Esophagus muscularis mucosa (tissue), 4 donors: ENCODE measurements at places on chromosomes 16 and 17. TPM values are rescaled to one million over a fixed set of nuclear protein-coding genes. Genes with fewer than 3 reads are reported as not detected.
A peak's percentile ranks its signal among the peaks of the same experiment; 100 is the strongest.

- H3K27ac ChIP-seq: no peak overlapping the region
- no peaks in the 10 kb centered on the region for H3K36me3 ChIP-seq
- no peak overlapping the region for H3K4me3 ChIP-seq
- DNase-seq: no peak
- peaks cover 8% of the 10 kb centered on the region for H3K4me1 ChIP-seq
- H3K27me3 ChIP-seq: no peaks in the 10 kb centered on the region
Measured at GRCh38 chr17:50828508-50829170, 6.7 kb upstream of the WFIKKN2 start.

DNA sequence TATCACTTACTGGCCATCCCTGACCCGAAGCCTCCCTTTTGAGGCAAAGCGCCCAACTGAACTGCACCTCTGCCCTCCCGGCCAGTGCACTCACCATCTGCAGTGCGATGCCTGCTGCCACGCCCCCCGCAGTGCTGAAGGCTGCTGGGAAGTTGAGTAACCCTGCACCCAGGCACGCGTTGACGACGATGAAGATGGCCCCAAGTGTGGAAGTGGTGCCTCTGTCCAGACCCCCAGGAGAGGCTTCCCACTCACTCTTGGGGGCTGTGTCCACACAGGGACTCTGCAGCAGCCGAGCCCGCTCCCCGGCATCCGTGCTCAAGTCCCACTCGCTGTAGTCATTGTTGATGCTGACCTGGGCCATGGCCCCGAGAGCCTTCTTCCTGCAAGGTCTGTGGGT lies 4.8 kb downstream of the SLC38A7 start:
- H3K36me3 ChIP-seq: peaks cover 55% of the 10 kb centered on the region
- peaks cover 28% of the 10 kb centered on the region for H3K4me1 ChIP-seq
- DNase-seq: no peak
- no peak overlapping the region for H3K4me3 ChIP-seq

The AHSP gene
- not detected for total RNA-seq

The ADPRM gene
- total RNA-seq: 5.8 TPM

The MEIOB gene
- not detected for total RNA-seq

GRCh38 chr16:84535408-84535807 lies 30.9 kb upstream of the MEAK7 start:
- H3K4me1 ChIP-seq: peaks cover 23% of the 10 kb centered on the region
- no peaks in the 10 kb centered on the region for H3K36me3 ChIP-seq
- no peak overlapping the region for H3K4me3 ChIP-seq
- DNase-seq: no peak

GRCh38 chr17:34252444-34253138 lies 2.5 kb upstream of the CCL2 start:
- peak; percentile 99 for DNase-seq
- H3K4me1 ChIP-seq: peaks cover 90% of the 10 kb centered on the region
- peak overlapping the region; percentile 84 for H3K27ac ChIP-seq
- no peaks in the 10 kb centered on the region for H3K36me3 ChIP-seq
- peak overlapping the region; percentile 14 for H3K4me3 ChIP-seq

The GSG1L2 gene
- total RNA-seq: not detected

GRCh38 chr16:85571813-85572619 lies 41.1 kb upstream of the GSE1 start:
- H3K4me1 ChIP-seq: peaks cover 66% of the 10 kb centered on the region
- no peak for DNase-seq
- H3K27me3 ChIP-seq: no peaks in the 10 kb centered on the region
- H3K4me3 ChIP-seq: no peak overlapping the region
- peak overlapping the region; percentile 80 for H3K27ac ChIP-seq

The ZNF688 gene
- total RNA-seq: 33.4 TPM

DNA sequence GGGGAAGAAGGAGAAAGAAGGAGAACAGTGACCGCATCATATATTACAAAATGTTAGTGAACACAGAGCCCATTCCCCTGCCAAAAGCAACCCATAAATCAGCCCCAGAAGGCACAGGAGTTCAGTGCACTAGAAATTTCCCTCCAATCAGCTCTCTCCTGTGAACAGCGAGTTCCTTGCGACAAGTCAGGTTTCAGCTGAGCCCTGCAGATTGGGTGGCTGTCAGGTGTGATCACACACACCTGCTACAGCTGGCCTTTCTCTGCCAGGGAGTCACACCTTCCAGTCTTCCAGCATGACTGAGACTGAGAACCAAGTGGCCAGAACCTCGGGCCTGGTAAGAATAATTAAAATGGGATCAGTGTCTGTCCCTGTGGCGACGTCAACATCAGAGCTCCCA lies 60.2 kb downstream of the SHISA9 start:
- no peak for DNase-seq
- no peaks in the 10 kb centered on the region for H3K4me1 ChIP-seq
- no peak overlapping the region for H3K27ac ChIP-seq
- no peak overlapping the region for H3K4me3 ChIP-seq
- no peaks in the 10 kb centered on the region for H3K27me3 ChIP-seq

- peak overlapping the region; percentile 75 for H3K27ac ChIP-seq
- no peaks in the 10 kb centered on the region for H3K27me3 ChIP-seq
- peak overlapping the region; percentile 51 for H3K4me3 ChIP-seq
- H3K36me3 ChIP-seq: no peaks in the 10 kb centered on the region
- no peak for DNase-seq
Measured at GRCh38 chr17:78736526-78737079, 45.5 kb downstream of the CYTH1 start.

DNA sequence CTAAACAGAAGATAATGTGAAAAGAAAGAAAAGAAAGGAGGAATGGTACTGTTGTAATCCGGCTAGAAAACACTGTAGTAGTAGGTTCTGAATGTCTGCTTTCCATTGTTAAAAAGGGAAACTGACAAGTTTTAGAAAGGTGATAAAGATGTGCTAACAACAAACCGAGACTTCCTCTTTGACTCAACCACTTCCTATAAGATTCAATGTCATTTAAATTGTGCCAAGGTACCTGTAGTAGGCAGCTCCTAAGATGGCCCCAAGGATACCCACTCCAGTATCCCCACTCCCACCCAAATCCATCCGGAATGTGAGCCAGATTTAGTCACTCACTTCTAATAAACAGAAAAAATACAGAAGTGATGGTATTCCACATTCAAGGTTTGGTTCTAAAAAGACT lies 31.2 kb downstream of the XYLT1 start:
- H3K36me3 ChIP-seq: no peaks in the 10 kb centered on the region
- peaks cover 6% of the 10 kb centered on the region for H3K4me1 ChIP-seq
- no peak overlapping the region for H3K4me3 ChIP-seq
- no peaks in the 10 kb centered on the region for H3K27me3 ChIP-seq

DNA sequence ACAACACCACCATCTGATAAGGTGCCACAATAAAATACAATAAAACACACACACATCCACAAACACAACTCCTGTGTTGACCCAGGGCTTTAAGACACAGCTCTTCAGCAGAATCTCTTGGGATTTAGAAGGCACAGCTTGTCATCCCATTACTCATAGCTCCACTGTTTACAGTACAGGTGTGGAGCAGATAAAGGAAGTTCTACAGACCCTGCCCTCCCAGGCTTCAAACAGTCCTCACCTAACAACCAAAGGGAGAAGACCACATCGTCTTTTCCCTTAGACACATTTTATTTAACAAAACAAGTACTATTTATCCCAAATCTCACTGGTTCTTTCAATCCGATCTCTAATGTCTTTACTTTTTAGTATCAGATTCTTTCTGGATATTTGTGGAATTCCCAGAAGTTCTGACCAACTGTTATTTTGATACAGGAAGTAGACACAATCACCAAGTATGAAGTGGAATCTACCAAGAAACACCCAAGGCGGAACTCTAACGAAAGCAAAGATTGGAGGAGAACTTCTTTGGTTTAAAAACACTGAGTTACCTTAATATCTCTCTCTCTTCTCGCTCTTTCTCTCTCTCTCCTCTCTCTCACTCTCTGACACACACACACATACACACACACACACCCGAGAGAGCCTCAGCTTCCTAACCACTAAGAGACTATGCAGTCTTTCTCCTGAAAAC lies 46.1 kb downstream of the CYTH1 start:
- H3K27ac ChIP-seq: peak overlapping the region; percentile 67
- no peaks in the 10 kb centered on the region for H3K36me3 ChIP-seq
- no peak for DNase-seq
- H3K4me3 ChIP-seq: peak overlapping the region; percentile 43
- H3K4me1 ChIP-seq: peaks cover 49% of the 10 kb centered on the region
- H3K27me3 ChIP-seq: no peaks in the 10 kb centered on the region

DNA sequence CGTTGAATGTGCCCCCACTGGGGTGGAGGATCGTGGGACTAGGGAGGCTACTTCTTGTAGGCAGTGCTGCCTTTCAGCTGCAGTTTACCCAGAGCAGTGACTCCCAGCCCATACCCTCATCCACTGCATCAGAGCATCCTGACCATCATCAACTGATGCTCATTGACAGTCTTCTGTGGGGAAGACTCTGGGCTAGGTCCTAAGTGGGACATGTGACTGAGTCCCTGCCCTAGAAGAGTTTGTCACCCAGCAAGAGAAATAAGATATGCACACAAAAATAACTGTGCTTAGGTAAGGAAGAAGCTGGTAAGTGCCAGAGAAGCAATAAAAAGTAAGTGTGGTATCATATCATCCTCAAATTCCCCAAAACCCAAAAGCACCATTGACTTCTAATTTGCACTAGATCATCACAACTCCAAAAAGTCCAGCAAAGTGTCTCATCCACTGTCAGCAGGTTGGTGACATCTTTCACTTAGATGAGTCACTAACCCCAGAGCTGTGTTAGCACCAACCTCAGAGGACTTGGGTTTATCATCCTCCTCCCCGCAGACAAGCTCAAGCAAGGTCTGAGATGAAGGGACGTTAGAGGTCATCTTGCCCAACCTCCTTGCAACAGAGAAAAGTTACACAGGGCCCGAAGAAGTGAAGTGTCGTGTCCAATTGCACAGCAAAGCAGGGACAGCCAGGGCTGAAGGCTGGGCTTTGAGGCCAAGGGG lies 99.0 kb downstream of the CCDC182 start:
- no peaks in the 10 kb centered on the region for H3K4me1 ChIP-seq
- DNase-seq: no peak
- H3K27me3 ChIP-seq: no peaks in the 10 kb centered on the region
- no peaks in the 10 kb centered on the region for H3K36me3 ChIP-seq

DNA sequence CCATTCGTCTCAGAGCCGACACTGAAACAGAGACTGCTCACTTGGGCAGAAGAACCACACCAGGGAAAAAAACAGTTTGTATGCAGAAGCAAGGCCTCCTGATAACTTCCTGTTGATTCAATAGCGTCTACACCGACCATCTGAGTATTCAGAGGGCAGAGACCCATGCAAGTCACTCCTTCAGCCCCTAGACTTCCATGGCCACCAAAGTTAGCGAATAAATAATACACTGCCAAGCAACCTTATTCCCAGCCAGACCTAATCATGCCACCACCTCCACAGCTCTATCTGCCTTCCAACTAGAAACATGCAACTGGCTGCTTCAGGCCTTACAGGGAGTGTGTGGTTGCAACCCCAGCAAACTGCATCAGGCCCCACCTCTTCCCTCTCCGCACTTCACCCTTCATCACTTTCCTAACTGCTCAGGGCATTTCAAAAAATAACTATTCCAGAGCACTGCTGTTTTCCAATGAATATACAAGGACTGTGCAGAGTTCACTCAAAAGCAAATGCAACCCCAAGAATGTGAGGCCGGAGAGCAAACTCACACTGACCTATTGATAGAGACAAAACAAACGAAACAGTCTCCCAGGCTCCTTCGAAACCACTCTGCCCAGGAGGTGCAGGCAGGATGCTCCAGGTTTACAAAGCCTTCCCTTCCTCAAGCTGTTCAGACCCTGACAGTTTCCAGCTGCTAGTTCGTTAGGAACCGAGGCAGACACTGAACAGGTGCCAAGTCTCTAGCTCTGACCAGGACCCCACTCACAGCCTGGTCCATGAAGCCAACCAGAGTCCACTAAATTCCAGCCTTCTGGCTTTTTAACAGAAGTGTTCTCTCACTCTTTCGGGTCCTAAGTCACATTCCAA lies 3.6 kb downstream of the USP7 start:
- no peaks in the 10 kb centered on the region for H3K27me3 ChIP-seq
- no peaks in the 10 kb centered on the region for H3K36me3 ChIP-seq
- no peak for DNase-seq
- H3K4me3 ChIP-seq: peak overlapping the region; percentile 17
- peak overlapping the region; percentile 52 for H3K27ac ChIP-seq

GRCh38 chr17:12231355-12231682 lies 210.6 kb downstream of the MAP2K4 start:
- H3K4me3 ChIP-seq: no peak overlapping the region
- peak overlapping the region; percentile 74 for H3K27ac ChIP-seq
- peaks cover 11% of the 10 kb centered on the region for H3K4me1 ChIP-seq
- H3K36me3 ChIP-seq: no peaks in the 10 kb centered on the region
- no peaks in the 10 kb centered on the region for H3K27me3 ChIP-seq
- no peak for DNase-seq

DNA sequence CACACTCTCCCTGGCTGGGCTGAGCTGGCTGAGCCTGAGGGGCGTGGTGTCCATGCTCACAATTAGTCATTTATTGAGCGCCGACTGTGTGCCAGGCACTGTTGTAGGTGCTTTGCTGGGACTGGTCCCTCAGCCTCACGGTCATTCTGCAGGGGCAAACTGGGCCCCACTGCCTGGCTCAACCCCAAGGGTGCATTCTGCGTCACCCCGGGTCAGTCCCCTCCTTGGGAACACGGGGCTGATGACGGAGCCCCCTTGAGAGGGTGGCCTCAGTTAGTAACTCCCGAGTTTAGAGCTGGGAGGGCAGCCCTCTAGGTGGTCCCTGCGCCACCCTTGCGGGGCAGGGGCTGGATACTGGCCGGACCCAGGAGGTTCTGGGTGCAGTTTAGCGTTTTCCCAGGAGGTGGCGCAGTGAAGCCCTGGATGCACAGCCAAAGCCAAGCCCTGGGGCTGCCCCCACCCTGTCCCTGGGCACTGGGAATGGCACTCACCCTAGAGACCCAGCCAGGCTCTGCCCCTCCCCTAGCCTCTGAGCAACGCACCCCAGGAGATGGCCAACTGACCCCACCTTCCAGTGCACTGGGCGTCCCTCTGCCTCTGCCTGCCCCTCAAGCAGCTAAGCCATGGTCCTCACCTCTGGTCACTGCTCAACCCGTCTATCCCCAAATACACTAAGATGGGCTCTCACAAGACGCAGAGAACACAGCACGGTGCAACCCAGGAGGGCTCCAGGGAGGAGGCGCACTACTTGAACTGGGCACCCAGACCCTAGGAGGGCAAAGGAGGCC lies 243.2 kb upstream of the GSE1 start:
- H3K36me3 ChIP-seq: no peaks in the 10 kb centered on the region
- no peak for DNase-seq
- H3K4me3 ChIP-seq: no peak overlapping the region
- H3K27ac ChIP-seq: peak overlapping the region; percentile 55
- H3K4me1 ChIP-seq: peaks cover 81% of the 10 kb centered on the region
- H3K27me3 ChIP-seq: no peaks in the 10 kb centered on the region

DNA sequence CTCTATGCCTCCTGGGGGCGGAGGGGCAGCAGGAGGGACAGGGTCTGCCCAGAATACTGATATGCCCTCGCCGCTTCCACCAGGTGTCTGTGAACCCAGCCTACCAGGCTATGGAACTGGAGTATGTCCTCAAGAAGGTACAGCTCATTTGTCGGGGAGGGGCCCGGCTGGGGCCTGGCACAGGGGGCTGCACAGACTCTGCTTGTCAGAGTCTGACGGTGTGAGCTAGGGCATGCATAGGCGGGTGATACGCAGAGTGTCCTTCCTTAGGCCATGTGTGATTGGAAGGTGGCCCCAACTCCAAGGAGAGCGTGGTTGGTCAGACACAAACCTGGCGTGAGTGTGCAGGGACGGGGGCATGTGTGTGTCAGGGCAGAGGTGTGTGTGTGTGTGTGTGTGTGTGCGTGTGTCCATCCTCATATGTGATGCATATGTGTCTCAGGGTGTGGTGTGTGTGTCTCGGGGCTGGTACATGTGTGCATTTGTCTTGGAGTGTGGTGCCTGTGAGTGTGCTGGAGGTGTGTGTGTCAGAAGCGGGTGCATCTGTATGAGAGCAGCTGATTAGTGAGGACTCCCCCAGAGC lies 7.0 kb downstream of the CHAD start:
- H3K27ac ChIP-seq: no peak overlapping the region
- DNase-seq: no peak
- H3K27me3 ChIP-seq: no peaks in the 10 kb centered on the region
